ENCODE measurements at places on chromosomes 3 and 15.

DNA sequence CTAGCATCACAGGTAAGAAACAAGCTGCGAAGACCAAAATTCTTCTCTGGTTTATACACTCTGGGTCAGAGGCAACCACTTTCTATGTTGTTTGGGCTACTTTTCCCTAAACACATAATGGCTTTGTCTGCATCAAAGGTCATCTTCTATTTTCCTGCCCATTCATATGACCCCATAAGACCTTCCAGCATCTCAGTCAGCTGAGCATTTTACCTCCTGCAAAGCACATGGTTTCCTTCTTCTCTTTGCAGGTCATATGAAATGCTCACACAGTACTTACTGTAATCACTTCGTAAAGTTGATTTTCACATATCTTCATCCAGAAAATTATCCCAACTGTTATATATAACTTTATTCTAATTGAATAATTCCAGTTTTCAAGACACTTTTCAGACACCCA, 34.8 kb downstream of the LIPC start:
- no peak for DNase-seq

GRCh38 chr15:58467722-58468423, 36.1 kb downstream of the LIPC start:
- no peak for DNase-seq

- DNase-seq, result no peak
Observed at GRCh38 chr3:148455098-148455497, 242.6 kb upstream of the AGTR1 start.

DNA sequence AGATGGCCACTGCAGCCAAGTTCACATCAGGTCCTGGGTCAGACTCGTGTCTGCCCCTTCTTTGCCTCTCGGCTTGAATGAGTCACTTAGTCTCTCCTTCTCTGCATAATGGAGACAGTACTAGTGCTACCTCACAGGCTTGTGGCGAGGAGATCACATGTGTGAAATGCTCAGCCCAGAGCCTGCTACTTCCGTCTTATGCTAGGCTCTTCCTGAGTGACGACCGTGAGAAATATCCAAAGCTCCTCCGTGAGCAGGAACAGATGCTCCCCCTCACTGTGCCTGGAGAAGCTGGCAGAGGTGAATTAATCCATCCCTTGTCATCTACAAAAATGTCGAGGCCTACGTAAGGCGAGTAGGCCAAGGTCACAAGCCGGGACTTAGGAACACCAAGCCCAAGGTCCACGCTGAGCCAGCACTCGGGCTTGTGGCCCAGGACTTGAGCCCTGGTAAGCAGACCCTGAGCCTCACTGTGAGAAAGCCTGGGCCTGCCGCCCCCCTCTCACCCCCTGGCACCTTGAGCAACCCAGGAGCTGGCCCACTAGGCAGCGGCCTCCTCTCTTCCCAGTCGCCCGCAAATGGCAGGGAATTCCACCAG, 17.9 kb downstream of the PAK6 start:
- DNase-seq, result no peak

DNA sequence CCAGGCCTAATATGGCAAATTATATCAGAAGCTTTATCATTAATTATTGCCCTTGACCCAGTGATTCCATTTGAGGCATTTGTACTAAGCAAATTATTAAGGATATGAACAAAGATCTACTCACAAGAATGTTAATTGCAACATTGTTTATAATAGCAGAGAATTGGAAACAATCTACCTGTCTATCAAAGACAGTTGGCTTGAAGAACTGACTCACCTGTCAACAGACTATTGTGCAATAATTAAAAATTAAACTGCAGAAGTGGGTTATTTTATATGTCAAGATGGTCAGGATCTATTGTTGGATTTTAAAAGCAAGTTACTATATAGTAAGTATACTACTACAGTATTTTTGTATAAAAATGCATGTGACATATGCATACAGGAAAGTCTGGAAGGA, 6.7 kb upstream of the FETUB start:
- DNase-seq, result no peak

DNA sequence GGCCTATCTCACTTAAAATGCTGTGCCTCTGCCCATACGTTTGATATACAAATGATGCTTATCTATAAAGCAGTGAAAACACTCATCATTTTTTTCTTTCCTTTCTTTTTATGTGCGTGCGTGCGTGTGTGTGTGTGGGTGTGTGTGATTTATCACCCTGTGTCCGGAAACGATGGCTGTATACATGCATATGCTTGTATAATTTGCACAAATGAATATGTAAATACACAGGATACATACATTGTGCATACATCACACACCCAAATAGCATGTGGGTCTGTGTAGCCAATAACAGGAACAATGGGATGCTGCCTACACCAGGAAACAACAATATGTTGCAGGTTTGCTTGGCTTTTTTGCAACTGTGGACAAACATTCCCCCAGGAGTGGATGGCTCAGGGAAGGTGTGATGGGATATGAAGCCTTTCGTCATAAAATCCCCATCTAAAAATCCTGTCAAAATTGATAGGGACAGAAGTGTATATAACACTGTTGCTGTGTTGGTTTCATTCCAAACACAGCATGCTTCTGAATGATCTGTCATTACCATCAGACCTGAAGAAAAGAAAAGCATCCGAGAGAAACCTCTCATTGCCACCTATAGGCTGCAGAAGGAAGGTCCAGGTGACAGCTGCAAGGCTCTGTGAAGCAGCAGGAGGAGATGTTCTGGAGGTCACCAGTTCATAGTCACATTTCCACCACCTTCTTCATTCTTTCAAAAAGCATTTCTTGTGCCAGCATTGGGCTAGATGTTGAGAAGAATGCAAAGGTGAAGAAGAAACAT, 503.9 kb upstream of the NR2F2 start:
- peak; percentile 58 for DNase-seq

- DNase-seq, result no peak
Observed at GRCh38 chr15:99446565-99447496, 119.0 kb upstream of the MEF2A start.

GRCh38 chr15:92612891-92613290, 42.7 kb downstream of the FAM174B start:
- DNase-seq, result no peak

Measured in HT-29 (cell line).